ENCODE measurements at places on chromosomes 1 and 21.

- DNase-seq = no peak
These were observed 9.6 kb upstream of the GPR37L1 start for GRCh38 chr1:202112859-202113689.

- no peak for DNase-seq
These were observed 89.5 kb downstream of the STUM start for GRCh38 chr1:226638001-226638601.

- DNase-seq = no peak
These were observed 16.8 kb downstream of the RRP1 start for GRCh38 chr21:43806017-43806710.

- DNase-seq = no peak
These were observed 16.0 kb downstream of the FNBP1L start for GRCh38 chr1:93463960-93464359.

GRCh38 chr1:8315573-8316475, 2.1 kb upstream of the SLC45A1 start:
- DNase-seq = no peak

GRCh38 chr1:226635456-226635941, 86.9 kb downstream of the STUM start:
- no peak for DNase-seq

DNA sequence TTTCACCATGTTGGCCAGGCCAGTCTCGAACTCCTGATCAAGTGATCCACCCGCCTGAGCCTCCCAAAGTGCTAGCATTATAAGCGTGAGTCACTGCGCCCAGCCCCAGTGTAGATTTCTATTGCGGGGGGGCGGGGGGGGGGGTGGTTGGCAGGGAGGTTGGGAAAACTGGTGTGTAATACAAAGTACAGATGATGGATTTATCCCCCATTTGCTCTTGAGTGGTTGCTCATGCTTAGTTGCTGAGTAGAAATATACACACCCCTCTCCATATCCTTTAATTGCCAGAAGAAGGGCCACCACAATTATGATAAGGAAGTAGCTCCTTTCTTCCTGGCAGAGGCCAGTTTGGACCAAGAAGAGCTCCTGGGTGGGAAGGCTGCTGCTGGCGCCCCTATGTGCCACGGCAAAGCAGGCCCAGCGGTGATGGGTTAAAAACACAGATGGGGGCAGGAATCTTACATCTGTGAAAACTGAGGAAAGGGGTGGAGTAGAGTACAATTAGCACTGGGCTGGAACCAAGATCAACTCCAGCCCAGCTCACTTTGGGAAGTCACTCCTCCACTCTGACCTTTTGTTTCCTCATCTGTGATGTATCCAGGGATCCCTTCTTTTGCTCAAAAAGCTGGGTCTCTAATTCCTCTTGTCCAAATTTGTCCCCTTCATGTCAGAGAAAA, 55.2 kb downstream of the MRPL37 start:
- DNase-seq = no peak

- DNase-seq = no peak
These were observed 122.2 kb downstream of the ACTL8 start for GRCh38 chr1:17877316-17877715.

DNA sequence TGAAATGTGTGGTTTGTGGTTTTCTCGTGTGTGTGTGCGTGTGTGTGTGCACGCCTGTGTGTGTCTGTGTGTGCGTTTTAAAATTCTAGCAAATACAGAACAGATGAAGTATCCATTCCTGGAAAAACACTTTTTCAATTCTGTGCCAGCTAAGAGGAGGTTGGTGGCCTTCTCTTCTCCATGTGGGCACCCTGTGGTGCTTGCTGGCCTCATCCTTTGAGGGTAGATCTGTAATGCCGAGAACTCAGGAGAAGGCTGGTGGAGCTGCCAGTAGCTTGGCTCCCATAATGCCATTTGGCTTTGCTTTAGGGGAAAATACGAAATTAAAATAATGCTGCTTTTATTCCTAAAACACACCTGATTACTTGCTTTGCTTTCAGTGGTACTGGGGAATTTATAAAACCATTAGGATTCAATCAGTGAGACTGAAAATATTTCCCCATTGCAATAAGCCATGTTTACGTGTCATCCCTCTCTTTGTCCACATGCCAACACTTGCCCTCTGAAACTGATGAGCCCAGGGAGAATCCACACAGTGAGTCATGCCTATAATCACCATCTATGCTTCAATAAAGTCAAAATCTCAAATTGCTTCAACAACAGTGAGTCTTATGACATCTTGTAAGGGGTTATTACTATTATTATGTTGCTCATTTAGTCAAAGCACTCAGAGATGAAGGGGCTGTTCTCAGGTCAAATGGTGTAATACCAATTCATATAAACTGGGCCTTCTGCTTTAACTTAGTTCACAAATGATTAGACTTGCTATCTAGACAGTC, 39.2 kb downstream of the ABCA4 start:
- DNase-seq = no peak

DNA sequence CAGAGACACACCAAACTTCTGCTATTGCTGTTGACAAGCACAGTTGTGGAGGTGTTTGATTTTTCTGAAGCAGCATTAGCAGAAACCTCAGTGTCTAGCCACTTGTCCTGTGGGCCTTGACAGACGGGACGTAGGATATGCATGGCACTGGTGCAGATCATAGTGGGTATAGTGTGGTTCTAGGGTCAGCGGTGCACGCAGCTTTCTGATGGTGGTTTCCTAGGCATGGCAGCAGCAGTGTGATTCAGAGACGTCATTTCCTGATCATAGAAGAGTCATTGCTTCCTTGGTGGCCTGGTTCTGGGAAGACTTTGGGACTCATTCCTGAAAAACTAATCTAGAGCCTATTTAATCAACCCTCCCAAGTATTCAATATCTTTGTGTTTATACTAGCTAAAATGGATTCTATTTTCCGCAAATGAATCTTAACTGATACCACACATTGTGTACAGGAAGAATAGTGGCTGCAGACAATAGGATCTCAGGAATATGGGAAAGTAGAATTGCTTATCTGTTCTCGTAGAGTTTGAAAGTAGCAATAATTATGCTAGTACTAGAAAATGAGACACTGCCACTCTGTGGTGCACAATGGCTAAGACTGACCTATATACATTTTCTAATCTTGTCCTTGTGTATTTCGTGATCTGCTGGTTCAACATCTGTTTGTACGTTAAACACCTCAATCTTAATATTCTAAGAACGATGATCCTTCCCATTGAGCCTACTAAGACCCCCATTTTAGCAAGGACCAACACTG, 2.8 kb upstream of the USP1 start:
- no peak for DNase-seq

DNA sequence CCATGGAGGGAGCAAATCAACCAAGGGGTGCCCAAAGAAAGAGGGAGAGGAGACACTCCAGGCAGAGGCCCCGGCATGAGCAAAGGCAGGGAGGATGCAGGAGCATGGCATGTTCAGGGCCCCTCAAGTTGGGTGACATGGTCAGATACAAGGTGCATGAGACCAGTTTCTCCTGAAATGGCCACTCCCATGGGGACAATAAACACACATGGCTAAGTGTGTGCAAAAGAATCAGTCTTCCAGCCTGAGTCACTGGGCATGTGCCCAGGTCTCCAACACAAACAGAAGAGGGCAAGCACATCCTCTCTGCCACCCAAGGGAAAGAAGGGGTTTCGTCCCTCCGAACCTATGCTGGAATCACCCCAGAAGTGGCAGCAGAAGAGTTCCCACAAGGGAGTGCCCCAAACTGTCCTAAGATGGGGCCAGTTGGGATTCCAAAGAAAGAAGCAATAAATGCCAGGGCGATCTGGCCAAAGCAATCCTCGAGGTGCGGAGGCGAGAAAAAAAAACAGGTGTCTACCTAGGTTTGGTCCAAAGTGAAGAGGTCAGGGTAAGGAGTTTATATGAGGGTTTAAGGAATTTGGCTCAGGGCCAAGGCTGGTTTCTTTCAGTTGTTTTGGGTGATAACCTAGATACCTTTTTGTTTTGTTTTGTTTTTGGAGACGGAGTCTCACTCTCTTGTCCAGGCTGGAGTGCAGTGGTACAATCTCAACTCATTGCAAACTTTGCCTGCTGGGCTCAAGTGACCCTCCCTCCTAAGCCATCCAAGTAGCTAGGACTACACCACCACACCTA, 13.2 kb downstream of the CASP9 start:
- DNase-seq = no peak

DNA sequence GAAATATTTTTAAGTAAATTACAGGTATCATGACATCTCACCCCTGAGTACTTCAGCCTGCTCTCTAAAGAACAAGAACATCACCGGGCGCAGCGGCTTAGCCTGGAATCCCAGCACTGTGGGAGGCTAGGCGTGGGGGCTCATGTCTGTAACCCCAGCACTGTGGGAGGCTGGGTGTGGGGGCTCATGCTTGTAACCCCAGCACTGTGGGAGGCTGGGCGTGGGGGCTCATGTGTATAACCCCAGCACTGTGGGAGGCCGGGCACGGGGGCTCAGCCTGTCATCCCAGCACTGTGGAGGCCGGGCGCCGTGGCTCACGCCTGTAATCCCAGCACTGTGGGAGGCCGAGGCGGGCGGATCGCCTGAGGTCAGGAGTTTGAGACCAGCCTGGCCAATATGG, 7.7 kb upstream of the CDK11B start:
- DNase-seq = no peak

GRCh38 chr1:83626603-83627002, 372.3 kb downstream of the TTLL7 start:
- DNase-seq = no peak

DNA sequence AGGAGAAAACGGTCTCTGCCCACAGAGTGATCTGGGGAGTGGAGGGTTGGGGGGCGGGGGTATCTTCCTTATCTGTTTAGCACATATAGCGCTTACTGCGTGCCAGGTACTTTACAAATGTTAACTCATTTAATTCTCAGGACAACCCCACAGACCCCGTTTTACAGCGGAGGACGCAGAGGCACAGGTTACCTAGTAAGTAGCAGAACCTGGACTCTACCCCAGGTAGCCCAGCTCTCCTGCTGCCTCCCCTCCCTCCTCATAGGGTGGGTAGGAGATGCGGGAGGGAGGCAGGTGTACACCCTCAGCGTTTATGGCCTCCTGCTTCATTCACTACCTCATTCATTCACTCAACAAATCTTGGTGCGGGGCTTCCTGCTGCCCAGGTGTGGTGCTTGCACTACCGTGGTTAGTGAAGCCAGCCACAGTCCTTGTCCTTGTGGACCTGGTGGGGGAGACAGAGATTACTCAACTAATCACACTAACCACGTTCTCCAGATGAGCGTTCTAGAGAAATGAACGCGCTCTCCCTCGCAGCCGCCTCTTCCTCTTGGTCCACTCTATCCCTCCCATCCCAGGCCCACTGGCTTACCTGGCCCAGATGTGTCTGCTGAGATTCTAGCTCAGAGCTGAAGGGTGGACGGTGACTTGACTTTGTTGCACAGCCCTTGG, 102.0 kb downstream of the IER5 start:
- DNase-seq = no peak

- no peak for DNase-seq
These were observed 7.3 kb downstream of the RASAL2 start for GRCh38 chr1:178101266-178101630.

DNA sequence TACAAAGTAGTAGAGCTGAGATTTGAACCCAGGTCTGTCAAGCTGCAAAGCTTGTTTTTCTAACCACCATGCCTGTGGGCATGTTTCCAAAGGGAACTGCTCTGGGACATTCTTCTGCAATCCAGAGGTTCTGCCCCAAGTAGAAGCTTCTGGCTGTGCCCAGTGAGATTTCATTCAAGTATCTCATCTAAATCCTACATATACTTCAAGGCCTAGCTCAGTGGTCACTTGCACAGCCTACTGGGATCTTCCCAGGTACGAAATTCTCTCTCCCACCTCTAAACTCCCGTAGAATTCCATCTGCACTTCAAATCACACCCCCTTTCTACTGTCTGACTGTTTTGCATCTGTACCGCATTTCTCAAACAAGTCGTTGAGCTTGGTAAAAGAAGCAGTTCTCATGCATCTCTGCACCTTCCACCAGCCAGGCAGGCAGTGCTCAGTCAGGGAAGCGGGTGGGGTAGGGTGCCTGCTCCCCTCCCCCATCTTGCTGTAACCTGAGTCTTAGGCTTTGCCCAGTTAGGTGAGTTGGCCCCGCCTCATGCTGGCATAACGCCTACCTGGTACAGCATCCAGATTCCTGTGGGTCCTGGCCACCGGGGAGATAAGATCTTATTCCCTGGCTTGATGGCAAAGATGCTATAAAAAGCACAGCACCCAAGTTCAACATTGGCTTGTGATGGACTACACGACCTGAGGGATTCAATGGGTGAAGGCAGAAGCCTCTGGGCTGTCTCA, 13.5 kb downstream of the SLC9A1 start:
- no peak for DNase-seq

DNA sequence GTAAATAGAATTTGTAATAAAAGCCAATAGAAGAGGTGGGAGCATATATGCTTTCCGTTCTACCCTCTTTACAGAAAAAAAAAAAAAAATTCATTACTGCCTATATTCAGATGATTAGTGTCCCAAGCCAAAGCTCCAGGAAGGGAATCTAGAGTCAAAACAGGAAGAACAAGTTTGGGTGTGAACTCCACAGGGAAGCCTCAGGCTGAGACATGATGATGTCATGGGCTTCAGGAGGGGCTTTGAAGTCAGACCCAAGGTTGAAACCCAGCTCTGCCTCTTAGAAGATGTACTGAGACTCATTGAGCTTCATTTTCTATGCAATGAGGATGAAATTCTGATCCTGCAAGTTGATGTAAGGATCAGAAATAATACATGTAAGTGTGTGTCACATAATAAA, 250.0 kb upstream of the ADGRL2 start:
- no peak for DNase-seq

DNA sequence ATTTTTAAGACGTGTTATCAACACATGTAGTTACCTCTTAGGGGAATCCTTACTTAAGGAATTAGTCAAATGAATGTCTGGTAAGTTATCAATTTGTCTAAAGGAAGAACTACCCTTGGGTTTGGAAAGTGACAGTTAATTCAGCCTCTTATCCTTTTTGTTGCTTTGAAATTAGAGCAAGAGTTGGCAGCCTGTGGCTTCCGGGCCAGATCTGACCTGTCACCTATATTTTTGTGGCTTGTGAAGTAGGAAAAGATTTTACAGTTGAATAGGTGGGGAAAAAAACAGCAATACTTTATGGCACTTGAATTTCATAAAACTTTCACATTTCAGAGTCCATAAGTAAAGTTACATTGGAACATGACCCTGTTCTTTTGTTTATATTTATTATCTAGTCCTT, 5.5 kb downstream of the MRPS6 start:
- DNase-seq = no peak

- no peak for DNase-seq
These were observed 81.7 kb downstream of the MAN1C1 start for GRCh38 chr1:25698252-25698651.

- DNase-seq = no peak
These were observed 339.7 kb upstream of the B3GALT2 start for GRCh38 chr1:193525917-193526710.

GRCh38 chr1:225318706-225319575, 108.9 kb downstream of the LBR start:
- DNase-seq = no peak

- DNase-seq = no peak
These were observed 55.3 kb downstream of the RIPK4 start for GRCh38 chr21:41711416-41712007.

GRCh38 chr1:21536218-21536617, 27.0 kb downstream of the ALPL start:
- DNase-seq = no peak

Data from activated gamma-delta T cell (primary cell).